ENCODE measurements at places on chromosomes 13 and 19.
A peak's percentile ranks its signal among the peaks of the same experiment; 100 is the strongest.

DNA sequence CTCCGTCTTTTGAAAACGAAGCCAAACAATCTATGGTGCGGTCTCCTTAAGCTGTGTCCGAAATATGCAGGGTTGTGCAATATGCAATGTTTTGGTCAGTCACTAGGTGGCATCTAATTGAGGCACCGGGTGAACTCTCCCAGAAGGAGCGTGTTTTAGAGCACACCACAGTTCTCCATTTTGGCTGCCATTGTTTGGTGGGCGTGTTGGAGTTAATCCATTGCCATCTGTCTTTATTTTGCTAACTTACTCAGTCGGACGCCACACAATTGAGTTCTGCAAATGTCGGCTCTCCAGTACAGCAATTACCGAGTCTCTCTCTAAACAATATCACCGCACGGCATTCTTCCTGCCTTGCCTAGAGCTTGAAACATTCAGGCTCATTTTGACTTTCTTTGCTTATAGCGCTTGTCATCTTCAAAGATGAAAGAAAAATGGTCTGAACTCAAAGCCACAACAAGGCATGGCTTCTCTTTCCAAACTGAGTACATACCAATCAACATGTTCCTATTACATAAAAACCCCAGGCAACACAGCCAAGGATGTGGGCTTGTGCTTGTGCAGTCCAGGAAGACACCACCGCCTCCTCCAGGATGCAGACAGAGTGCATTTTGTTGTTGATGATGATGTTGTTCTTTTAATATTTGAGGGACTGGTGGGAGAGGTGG, 182.0 kb upstream of the SERP2 start:
- peak; percentile 83 for DNase-seq

DNA sequence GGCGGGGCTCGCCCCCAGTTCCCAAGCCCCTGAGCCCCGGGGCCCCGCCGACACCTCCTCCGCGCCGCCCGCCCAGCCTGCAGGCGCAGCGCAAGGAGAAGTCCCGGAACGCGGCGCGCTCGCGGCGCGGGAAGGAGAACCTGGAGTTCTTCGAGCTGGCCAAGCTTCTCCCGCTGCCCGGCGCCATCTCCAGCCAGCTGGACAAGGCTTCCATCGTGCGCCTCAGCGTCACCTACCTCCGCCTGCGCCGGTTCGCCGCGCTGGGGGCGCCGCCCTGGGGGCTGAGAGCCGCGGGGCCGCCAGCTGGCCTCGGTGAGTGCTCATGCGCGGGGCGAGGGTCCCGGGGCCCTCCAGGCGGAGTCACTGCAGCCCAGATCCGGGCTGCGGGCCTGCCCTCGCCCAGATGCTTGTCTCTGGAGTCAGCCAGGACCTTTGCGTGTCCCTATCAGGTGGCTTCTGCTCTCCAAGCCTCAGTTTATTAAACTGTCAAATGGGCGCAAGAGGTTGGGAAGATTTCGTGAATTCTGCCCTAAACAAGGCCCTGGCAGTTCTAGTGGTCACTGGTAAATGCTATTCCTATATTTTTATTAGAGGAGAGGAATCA, 2.0 kb downstream of the NPAS1 start:
- DNase-seq: no peak

DNA sequence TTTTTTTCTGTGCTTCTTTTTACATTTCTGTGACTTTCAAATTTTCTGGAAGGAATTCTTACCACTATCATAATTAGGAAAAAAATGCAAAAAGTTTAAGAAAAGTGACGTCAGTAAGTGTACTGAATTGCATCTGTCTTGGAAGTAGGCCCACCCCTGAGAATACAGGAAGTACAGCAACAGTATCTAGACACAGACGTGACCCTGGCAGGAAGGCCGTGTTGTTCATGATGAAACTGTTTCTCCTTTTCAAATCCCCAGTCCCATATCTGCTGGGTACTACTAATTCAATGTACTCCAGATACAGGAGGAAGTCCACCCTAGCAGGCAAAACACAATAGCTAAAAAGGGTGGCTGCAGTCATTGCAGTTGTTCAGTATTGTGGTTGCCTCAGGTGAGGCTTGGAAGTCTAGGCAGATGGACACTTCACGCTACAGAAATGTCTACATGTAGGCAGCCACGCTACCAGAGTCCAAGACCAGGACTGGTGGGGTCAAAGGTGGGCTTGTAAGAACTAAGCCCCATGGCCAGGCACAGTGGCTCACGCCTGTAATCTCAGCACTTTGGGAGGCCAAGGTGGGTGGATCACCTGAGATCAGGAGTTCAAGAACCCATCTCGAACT, 49.6 kb upstream of the MED4 start:
- no peak for DNase-seq

DNA sequence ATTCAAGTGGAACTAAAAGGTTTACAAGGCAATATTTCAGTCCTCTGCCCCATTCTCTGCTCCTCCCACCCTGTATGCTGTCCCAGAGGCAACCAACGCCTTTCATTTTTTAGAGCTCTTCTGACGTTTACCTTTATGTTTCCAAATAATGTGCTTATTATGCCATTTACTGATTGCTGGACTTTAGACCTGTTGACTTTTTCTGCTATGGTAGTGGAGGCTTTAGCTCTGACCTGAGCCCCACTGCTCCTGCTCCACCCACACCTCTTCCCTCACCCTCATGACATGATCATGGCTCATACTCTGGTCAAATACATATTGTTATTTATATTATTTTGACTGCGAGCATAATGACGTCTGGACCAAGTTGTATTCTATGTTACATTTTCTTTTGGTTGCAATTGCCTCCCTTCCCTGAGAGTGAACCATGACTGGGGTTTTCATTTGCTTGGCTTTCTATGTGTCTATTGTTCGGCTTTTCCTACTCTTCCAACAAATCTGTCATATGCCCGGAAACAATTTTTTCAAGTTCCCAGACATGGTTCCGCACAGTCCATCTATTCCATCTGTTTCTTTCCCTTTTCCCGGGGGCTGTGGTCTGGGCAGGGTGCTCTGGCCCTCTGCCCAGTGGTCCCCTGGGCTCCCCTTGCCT, 31.4 kb upstream of the GJB6 start:
- DNase-seq: no peak

- DNase-seq: no peak
Observed at GRCh38 chr13:20969182-20969581, 66.6 kb upstream of the XPO4 start.

DNA sequence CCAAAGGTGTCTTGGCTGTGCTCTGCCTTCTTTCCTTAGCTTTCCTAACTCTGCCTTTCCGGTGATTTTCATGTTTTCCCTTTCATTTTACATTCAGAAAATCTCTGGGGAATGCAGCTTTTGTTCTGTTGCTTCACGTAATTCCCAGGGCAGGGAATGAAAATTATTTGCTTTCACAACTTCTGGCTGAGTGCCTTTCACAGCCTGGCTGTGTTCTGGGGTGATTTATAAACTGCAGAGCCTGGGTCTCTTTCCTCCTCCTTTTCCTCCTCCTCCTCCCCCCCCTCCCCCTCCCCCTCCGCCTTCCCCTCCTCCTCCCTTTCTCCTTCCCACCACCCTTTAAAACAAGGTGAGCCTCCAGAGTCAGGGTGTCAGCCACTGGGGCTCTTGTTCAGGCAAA, 84.3 kb downstream of the RNASEH2B start:
- DNase-seq: no peak

- no peak for DNase-seq
Observed at GRCh38 chr13:79779761-79780160, 298.8 kb downstream of the NDFIP2 start.

DNA sequence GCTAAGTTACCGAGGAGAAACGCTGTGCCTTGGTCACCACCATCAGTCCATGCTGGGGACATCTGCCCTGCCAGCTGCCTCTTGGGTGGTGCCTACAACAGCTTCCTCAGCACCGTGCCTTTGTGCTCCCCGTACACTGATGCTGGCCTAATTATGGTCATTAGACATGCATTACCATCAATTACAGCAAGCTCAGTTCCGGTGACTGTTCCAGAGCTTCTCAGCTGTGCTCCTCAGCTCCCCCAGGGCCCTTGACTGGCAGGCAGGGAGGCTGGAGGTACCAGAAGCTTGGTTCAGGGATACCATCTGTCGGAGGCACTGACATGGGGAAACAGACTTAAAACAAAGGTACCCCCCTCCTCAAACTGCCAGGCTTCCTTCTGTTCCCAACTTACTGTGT, 40.2 kb downstream of the CILP2 start:
- peak; percentile 4 for DNase-seq

DNA sequence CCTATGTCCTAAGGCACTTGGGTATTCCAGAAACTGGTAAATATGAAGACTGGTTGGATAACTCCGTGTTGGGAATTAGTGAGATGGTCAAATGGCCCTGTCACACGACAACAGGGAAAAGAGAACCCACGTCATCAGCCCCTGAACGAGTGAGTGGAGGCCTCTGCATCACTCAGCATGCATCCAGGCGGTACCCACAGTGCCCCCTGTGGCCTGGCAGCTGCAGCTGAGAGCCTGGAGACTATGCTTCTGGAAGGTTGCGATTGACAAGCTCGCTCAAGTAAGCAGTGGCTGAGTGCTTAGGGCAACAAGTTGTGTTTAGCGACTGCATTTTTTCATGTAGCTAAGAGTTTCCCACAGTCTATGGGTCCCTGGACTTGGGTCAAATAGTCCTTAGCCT, 55.9 kb downstream of the COL4A2 start:
- DNase-seq: no peak

GRCh38 chr19:4557144-4557970, 2.1 kb downstream of the SEMA6B start:
- DNase-seq: peak; percentile 25

- DNase-seq: no peak
Observed at GRCh38 chr13:87052731-87053130, 618.4 kb upstream of the SLITRK5 start.

DNA sequence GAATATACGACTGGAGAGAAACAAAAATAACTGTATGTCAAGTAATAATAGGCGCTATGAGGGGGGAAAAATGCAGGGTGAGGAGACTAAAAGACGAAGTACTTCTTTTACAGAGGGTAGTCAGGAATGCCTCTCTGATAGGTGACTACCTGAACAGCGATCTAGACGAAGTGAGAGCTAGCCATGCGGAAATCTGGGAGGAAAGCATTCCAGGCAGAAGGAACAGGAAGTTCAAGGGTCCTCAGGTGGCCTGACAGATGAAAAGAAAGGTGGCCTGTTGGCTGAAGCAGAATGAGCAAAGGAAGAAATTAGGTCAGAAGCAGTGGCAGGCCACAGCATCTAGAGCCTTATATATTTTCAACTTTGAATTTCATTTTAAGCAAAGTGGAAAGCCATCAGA, 13.3 kb downstream of the ZDHHC20 start:
- no peak for DNase-seq

DNA sequence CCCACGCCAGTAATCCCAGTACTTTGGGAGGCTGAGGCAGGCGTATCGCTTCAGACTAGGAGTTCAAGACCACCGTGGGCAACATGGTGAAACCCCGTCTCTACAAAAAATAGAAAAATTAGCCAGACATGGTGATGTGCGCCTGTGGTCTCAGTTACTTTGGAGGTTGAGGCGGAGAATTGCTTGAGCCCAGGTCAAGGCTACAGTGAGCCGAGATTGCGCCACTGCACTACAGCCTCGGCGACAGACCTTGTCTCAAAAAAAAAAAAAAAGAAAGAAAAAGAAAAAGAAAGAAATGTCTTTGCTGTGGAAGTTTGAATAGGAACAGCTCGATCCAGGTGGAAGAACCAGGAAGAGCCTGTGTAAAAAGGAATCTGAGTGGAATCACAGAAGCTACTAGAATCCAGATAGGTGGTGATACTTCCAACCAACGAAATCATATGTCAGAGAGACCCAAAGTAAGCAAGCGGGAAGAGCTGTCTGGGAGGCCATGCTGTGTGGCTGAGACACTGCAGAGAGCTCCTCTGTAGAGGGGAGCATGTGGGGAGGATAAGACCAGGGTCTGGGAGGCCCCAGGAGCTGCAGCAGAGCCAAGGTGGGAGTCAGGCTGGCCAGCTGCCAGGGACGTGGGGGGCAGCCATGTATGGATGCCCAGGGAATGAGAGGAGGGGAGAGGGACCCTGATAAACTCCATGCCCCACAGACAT, 21.1 kb downstream of the LATS2 start:
- DNase-seq: no peak

- no peak for DNase-seq
Observed at GRCh38 chr19:40755248-40755624, 4.2 kb downstream of the SNRPA start.

- no peak for DNase-seq
Observed at GRCh38 chr19:44943801-44944249, 1.8 kb downstream of the APOC4 start.

GRCh38 chr13:67042556-67042955, 187.6 kb downstream of the PCDH9 start:
- DNase-seq: no peak

DNA sequence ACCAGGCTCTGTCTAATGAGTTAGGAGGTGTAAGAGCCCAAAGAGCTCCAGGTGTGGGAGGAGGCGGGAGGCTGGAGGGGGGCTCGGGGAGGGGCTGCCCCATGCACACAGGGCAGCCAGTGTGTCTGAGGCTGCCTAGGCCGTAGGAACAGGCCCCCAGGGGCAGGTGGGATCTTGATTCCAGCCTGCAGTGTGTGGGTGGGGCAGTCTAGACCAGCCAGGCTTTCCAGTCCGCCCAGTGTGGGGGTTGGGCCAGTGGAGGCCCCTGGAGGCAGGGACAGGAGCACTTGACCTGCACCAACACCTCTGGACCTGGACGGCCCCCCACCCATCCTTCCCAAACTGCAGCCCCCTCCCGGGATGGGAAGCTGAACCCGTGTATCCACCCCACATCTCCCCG, 5.4 kb upstream of the CAMSAP3 start:
- DNase-seq: no peak

DNA sequence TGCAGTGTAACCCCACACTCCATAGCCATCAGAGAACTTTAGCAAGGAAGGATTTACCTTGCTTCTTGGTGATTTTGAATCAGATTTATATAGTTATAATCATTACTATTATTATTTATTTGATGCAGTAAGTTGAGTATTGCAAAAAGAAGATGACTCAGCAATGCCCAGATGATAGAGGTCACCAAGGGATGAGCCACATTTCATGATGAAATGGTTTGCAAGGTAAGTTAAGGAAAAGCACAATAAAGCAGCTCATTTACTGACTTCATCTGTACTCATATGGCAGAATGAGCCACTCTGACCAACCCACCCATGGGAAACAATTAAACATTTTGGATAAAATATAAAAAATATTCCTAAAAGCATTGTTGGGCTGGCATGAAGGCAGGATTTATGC, 59.1 kb downstream of the AKAP11 start:
- no peak for DNase-seq

DNA sequence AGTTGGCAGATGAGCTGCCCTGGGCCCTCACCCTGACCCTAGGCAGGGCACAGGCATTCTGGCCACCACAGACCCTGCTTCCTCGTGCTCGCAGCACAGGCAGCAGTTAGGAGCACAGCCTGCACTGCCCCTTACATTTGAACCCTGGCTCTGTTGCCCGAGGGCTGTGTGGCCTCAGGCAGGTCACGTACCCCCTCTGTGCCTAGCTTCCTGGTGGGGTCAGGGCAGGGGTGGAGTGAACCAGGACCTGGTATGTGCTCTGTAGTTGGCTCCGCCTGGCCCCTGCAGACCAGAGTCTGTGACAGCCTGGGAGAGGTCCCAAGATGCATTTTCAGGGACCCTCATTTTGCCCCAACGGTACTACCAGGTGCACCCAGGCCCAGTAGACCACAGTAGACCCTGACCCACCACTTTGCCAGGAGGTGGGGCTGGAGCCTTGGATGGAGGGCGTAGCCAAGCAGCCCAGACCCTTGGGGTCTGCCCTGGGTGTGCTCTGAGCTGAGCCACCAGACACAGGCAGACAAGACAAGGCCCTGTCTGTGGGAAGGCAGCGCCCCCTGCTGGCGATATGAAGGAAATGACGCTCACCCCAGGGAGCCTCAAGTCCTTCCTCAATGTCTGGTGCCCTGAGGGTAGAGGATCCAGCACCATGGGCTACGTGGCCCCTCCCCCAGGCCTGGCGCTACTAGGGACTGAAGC, 9.1 kb downstream of the LYL1 start:
- DNase-seq: peak; percentile 52

- no peak for DNase-seq
Observed at GRCh38 chr13:64410276-64411053, 2819.7 kb downstream of the PCDH9 start.

Measured in NCI-H345 (cell line).